ENCODE measurements at places on chromosomes 2 and 18. TPM values are rescaled to one million over a fixed set of nuclear protein-coding genes. Genes with fewer than 3 reads are reported as not detected.

PKDCC gene
- total RNA-seq = 246 TPM

CFC1 gene
- total RNA-seq = not detected

RASGRP3 gene
- 12.1 TPM for total RNA-seq

GRCh38 chr2:7034303-7034702 is 117.1 kb downstream of the RNF144A start:
- no peak overlapping the region for H3K4me3 ChIP-seq
- no peak overlapping the region for H3K27ac ChIP-seq
- DNase-seq = no peak
- H3K4me1 ChIP-seq = peaks cover 2% of the 10 kb centered on the region

DNA sequence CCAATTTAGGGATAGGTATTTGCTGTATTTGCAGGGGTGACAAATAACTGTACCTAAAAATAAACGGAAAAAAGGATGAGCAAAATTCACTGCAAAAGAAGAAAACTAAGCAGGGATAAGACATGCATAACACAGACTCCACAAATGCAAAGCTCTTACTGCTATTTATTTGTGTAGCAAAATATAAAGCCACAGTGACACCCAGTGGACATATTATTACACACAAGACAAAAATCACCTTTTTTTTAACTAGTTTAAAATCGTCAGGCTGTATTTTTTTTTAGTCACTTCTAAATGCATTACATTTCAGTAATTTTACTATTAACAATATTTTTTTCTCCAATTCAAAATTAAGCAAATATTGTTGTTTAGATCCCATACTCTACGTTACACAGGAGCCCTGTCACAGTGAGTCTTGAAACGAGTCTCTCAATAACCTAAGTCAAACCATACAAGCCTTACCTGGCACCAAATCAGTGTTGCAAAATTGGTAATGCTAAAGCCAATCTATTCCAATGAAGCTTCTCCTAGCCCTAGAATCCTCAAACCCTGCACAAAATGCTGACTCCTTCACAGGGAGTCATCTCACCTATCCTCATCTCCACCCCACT is 23.7 kb downstream of the METTL4 start:
- no peaks in the 10 kb centered on the region for H3K36me3 ChIP-seq
- DNase-seq = no peak
- no peaks in the 10 kb centered on the region for H3K4me1 ChIP-seq
- H3K4me3 ChIP-seq = no peak overlapping the region
- H3K27me3 ChIP-seq = no peaks in the 10 kb centered on the region

Measured in gastrocnemius medialis (tissue), 4 donors.